ENCODE measurements at places on chromosomes 13 and 19.

- DNase-seq = no peak
These were observed 209.3 kb downstream of the LACC1 start for GRCh38 chr13:44088991-44089413.

GRCh38 chr19:843180-843835 is 2.5 kb downstream of the PRTN3 start:
- no peak for DNase-seq

DNA sequence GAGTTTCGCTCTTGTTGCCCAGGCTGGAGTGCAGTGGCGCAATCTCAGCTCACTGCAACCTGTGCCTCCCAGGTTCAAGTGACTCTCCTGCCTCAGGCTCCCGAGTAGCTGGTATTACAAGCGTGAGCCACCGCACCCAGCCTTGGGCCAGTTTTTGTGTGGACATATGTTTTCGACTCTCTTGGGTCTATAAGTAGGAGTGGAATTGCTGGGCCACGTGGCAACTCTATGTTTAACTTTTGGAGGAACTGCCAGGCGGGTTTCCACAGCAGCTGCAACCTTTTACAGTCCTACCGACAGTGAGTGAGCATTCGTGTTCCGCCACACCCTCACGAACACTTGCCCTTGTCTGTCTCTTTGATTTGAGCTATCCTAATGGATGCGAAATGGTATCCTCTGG is 44.9 kb downstream of the BICRA start:
- no peak for DNase-seq

- no peak for DNase-seq
These were observed 31.0 kb downstream of the PIP5K1C start for GRCh38 chr19:3669082-3669946.

DNA sequence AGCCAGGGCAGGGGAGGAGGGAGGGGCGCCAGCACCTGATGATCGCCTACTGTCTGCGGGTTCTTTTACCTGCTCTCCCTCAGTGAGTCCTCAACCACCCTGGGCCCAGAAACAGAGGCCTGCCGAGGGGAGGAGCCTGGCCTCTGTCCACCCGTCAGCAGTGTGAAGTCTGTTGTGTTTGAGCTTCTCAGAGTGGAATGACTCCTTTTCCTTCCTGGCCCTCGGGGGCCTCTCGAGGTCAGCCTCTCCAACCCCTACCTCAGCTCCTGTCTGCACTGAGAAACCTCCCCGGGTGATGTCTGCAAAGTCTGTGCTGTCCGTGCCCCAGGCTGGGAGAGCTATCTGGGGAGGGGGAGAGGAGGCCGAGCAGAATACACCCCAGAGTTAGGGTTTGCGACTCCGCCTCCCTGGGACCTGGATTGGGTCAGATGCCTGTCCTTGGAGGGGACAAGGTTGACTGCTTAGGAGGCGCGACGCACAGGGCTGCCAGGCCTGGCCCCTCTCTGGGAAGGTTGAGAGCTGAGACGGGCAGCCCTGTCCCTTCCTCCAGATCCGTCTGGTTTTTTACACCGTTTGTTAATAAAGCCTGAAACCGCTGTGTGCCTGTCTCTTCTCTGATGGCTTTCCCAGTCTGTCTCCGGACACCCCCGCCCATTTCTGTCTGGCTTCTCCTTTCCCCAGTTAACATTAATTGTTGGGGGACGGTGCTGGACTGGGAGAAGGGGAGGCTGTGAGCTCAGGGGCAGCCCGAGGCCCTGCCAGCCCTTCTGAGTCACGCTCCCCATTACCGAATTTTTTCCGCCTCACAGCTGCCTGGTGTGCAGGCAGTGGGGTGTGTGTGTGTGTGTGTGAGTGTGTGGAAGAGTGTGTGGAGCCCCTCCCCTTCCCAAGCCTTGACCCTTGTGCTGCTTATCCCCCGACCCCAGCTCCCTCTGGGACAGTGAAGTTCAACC is 989 bp upstream of the SSC5D start:
- no peak for DNase-seq

GRCh38 chr13:59879281-59879680 is 284.4 kb downstream of the DIAPH3 start:
- no peak for DNase-seq

DNA sequence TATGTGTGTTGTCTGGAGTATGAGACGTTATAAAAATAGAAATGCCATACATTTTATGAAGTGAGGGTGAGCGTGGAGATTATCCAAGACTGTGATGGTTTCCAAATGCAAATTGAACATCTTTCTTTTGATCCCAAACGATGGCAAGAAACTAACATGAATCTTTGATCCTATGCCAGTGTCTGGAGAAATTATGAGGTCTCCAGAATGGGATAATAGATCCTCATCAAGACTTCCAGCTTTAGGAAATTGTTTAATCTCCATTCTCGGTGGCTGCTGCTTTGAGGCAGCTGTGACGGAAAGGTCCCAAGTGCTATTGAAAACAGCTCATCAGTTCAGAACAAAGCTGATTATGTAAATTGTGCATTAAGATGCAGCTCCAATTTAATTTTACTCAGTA is 30.8 kb downstream of the CBY2 start:
- DNase-seq = no peak
